ENCODE measurements at places on chromosomes 12 and 14. TPM values are rescaled to one million over a fixed set of nuclear protein-coding genes. Genes with fewer than 3 reads are reported as not detected.

DNA sequence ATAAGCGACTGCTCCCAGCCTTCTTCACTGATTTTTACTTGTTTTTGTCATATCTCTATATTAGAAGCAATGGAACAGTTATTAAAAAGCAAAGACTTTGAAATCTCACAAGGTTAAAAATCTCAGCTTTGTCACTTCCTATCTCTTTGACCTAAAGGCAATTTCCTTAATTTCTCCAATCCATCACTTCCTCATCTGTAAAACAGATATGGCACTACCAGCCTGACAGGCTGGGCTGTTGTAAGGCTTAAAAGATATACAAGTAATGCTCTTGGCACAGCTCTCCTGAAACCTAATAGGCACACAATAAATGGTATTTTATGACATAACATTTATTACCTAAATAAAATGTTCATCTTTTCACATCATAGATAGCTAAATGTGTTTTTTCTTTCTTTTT, 25.6 kb downstream of the ATXN2 start:
- DNase-seq, result no peak

- no peak for DNase-seq
Observed at GRCh38 chr12:54018468-54018984, 9.7 kb upstream of the HOXC6 start.

- DNase-seq, result no peak
Observed at GRCh38 chr12:132998741-132999140, 12.6 kb downstream of the ZNF26 start.

Gene TBC1D30
- 10.8 TPM for total RNA-seq

DNA sequence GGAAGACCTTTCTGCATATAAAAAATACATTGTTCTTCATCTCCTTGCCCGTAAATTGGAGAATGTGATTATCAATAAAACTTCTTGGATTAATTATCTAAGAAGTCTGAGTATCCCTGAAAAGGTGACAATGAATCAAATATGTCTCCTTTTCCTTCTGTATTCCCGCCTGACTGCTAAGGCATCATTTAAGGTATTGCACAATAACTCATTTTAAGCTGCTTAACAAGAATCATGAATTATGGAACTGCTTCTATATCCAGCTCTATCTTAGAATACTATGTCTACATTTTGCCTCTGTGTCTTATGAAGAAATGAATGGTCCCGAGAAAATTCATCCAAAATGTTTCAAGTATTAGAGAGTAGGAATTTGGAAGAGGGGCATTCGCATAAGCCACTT, 294.4 kb downstream of the SOX5 start:
- no peak for DNase-seq

DNA sequence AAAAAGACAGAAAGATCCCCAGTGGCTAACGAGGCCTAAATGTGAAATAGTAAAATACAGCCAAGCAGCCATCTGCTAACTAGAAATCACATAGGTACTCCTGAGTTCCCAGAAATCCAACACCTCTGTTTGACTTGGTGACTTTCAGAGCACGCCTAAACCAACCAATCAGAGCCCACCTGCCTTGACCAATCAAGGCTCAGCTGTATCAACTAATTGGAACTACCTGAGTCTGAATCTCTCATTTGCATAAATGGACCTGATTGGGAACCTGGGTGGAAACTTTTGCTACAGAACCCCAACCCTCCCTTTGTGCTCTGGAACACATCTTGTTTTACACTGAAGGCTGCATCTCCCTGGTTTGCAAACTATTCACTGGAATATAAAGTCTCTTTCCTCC, 5.1 kb upstream of the TCL1B start:
- no peak for DNase-seq

Gene HCAR1
- 5.2 TPM for total RNA-seq

Gene MGP
- not detected for total RNA-seq

GRCh38 chr12:120094485-120094884, 22.1 kb downstream of the RAB35 start:
- DNase-seq, result no peak

Gene NTN4
- total RNA-seq, result 55.0 TPM

Gene PLEKHG7
- total RNA-seq, result 0.12 TPM

DNA sequence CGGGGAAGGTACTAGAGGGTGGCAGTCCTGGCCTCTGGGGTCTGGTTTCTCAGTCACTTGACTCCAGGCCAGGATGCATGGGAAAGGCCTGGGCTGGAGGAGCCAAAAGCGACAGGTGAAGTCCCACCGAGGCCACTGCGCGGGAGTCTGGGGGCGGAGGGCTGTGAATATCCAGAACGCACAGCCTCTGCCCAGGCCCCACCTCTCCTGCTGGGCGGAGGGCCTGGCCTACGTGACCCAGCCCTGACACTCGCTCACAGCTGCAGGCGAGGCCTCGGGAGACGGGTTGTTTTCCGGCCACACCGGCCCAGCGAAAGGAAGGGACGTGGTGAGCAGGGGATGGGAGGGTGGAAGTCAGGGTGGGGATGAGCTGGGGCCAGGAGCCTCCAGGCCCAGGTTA, 91.2 kb downstream of the RFLNA start:
- no peak for DNase-seq

DNA sequence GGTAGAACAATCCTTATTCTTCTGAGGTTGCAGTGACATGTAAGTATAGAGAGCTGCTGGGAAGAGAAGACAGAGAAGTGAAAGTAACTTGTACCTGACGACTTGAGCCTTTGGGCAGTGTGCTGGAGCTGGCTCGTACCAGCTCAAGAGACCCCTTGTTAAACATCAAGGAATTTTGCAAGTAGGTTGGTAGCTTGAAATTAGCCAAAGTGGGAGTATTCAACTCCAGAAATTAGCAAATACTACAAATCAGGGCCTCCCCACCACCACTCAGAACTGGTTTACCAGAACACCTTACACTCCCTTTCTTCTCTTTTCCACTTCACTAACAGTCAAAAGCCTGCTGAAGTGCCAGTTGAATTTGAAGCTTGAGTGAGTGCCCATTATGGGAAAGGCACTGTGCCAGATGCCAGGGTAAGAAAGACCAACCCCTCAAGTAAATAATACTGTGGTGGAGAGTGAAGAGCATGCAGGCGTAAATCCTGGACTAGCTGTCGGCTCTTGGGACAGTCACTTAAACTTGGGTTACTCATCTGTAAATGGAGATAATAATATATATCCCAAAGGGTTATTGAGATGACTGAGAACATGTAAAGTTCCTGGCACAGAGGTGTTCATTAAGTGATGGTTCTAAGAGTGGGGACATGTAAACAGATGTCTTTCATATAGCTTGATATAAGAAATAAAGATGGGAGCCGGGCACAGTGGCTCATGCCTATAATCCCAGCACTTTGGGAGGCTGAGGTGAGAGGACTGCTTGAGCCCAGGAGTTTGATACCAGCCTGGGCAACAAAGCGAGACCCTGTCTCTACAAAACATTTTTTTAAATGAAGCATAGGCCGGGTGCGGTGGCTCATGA, 27.0 kb upstream of the EID3 start:
- DNase-seq, result no peak

- DNase-seq, result no peak
Observed at GRCh38 chr12:80986224-80986623, 48.5 kb upstream of the LIN7A start.

DNA sequence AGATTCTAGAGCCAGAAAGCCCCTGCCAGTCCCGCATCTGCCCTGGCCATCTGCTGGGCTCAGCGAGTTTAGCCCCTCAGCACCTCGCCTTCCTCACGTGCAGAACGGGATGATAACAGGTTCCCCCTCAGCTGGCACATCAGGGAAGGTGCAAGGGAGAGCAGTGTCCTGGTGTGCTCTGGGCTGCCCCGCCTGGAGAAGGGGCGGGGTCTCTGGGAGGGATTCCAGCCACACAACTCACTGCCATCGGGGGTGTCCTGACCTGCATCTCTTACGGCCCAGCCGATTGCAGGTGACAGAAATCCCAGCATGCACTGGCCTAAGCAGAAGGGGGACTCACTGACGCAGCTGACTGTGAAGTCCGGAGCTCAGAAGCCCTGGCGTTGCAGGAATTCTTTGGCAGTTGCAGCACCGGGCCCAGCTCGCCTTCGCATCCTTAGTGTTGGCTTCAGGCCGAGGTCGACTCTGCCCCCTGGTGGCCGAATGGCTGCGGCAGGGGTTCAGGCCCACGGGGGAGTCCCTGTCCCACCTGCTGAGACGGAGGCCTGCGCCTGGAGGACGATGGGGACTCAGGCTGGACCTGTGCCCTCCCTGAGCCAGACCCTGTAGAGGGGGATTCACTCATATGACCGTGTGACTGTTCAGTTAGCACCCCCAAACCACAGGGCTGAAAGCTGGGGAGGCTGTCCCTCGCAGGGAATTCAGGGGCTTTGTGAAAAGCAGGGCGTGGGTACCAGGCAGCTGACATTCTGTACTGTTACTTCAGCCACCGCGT, 178.6 kb downstream of the ADGRD1 start:
- DNase-seq, result peak; percentile 78

- DNase-seq, result no peak
Observed at GRCh38 chr14:94312481-94313246, 10.5 kb downstream of the SERPINA6 start.

Gene KLRG1
- 3.0 TPM for total RNA-seq

DNA sequence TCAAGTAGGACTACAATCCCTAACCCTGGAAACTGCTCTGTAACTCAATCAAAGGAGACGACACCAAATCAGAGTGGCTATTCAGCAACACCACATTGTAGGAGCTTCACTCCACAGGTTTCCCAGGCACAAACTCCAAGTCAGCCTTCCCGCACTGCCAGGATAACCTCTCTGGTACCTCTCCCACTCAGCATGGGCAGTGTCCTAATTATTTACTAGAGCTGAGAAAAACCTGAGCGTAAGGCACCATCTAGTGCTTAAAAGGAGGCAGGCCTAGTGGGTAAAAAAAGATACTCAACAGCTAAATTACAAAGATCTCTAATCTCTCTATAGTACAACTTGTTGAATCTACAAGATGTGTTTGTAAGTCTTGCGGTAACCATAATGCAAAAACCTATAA, 36.1 kb downstream of the PARP11 start:
- DNase-seq, result no peak

Gene GLIPR1L1
- total RNA-seq, result not detected

DNA sequence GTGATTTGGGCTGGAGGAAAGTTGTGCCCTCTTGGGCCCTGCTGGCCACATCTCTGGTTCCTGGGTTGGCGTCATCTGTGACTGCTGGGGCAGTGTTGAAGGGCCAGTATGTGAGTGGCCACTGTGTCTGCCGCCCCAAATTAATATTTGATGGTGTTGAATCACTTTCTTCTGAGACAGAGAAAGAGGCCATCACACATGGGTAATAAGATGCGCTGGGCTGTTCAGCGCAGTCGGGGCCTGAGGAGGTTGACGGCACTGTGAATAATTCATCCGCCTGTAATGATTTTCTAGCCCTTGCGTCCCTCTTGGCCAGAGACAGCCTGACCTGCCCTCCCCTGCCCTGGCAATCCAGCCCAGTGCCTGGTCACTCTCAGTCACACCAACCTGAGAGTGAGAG, 56.2 kb upstream of the BEGAIN start:
- DNase-seq, result no peak

Gene C12orf42
- not detected for total RNA-seq

DNA sequence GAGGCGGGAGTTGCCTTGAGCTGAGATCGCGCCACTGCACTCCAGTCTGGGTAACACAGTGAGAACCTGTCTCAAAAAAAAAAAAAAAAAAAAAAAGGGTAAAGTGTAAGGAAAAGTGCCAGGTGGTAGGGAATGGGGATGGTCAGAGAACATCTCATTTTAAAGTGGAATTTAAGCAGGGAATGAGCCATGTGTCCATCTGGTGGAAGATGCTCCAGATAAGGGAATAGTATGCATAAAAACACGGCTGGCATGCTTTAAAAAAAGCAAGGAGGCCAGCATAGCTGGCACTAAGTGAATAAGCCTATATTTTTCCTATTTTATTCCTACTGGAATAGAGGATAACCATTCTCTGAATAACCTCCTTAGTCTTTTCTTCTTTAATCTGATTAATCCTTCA, 33.7 kb downstream of the FAM186A start:
- DNase-seq, result no peak

All from Caco-2 (cell line).